ENCODE measurements at places on chromosomes 3 and 15. TPM values are rescaled to one million over a fixed set of nuclear protein-coding genes. Genes with fewer than 3 reads are reported as not detected.
A peak's percentile ranks its signal among the peaks of the same experiment; 100 is the strongest.

GRCh38 chr3:27095553-27096222, 273.5 kb downstream of the NEK10 start:
- no peak for DNase-seq

KY gene
- total RNA-seq = not detected

- DNase-seq = no peak
These were observed 6.4 kb downstream of the SUCNR1 start for GRCh38 chr3:151879679-151880415.

ISG20 gene
- total RNA-seq = 5.7 TPM

GRCh38 chr3:24963762-24964625, 464.1 kb upstream of the RARB start:
- DNase-seq = no peak

DNA sequence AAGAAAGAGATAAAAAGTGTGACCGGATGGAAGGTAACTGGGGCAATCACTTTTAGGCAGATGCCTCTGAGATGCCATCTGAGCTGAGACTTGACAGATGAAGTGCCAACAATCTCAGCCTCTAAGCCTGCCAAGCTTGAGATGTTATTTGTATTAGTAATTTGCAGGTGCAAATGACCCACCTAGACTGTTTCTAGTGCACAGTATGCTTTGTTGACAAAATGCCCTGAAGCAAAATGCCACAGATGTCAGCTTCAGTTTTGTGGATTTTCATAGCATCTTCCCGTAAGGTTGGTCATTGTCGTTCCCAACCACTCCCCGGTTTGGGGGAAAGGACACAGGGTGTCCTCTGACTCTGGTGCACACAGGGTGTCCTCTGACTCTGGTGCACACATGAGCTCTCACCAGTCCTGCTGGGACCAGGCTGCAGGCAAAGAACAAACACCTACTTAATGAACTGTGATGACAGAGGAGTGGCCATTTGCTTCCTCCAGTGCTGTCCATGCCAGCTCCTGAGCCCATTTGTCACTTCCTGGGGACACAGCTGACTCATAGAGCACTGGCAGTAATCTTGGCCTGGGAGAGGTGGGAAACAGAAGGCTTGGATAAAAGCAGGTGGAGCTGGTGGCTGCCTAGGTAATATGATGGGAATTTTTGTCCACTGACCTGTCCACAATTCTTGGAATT, 16.7 kb upstream of the PPP1R2 start:
- no peak for DNase-seq

DNA sequence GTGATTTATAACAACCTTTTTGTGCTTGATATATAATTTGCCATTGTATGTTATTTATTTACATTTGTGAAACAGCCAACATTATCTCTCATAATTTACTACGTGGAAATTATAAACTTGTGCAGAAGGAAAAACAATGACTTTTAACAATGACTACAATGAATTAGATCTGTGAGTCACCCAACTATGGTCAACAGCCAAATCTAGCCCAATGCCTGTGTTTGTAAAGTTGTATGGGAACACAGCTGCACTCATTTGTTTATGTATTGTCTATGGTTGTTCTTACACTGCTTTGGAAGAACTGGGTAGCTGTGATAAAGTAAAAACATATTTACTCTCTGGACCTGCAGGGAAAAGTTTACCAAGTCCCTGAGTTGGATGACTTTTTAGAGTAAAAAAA, 110.4 kb downstream of the OTOL1 start:
- no peak for DNase-seq

KLHL6 gene
- total RNA-seq = 0.65 TPM

- DNase-seq = no peak
These were observed 224.7 kb downstream of the KLF13 start for GRCh38 chr15:31551323-31551722.

GRCh38 chr15:91108421-91108820, 8.4 kb downstream of the SV2B start:
- no peak for DNase-seq

MORC1 gene
- 0.10 TPM for total RNA-seq

UROC1 gene
- 112 TPM for total RNA-seq

DNA sequence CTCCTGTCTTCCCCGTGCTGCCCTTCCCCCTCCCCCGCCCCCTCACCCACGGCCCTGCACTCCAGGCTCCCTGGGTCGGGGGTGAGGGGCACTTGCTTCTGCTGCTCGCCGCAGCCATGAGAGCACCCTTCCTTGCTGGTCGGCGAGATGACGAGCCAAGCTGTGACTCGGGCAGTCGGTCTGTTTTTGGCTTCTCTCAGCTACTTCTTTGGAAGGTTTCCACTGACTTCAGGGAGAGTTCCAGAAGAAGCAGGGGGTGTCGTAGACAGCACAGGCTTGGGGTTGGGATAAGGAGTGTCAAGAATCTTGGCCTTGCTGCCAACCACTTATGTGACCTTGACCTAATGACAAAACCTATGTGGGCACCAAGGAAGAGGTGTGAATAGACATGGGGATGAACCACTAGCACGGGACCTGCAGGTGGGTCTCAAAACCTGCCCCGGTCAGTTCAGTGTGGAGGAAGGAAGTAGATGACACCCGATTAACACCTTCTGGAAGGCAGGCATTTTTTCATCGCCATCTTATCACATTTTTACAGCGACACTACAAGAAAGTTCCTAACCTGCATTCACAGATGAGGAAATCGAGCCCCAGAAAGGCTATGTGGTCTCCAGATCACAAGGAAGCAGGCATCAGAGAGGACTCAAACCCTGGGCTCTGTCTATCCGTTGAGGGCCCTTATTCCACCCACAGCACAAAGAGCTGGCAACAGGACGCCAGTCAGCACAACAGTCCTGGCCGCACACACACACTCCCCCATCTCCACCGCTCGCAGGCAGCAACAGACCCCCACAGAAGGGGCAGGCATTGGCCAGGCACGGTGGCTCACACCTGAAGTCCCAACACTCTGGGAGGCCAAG, 120.9 kb downstream of the LIPC start:
- DNase-seq = peak; percentile 40

DNA sequence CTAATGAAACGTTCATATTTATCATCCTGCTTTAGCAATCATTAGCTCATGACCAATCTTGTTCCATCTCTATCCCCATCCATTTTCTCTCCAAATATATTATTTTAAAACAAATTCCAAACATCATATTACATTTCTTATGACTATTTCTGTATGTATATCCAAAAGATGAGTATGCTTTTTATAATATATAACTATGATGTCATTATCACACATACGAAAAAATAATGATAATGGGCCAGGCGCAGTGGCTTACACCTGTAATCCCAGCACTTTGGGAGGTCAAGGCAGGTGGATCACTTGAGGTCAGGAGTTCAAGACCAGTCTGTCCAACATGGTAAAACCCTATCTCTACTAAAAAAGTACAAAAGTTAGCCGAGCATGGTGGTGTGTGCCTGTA, 280.4 kb downstream of the FHIT start:
- DNase-seq = no peak

ZNF660 gene
- 0.30 TPM for total RNA-seq

GRCh38 chr3:31442755-31443154, 90.0 kb upstream of the STT3B start:
- no peak for DNase-seq
